ENCODE measurements at places on chromosomes 7 and 10. TPM values are rescaled to one million over a fixed set of nuclear protein-coding genes. Genes with fewer than 3 reads are reported as not detected.

IQUB gene
- total RNA-seq = 5.9 TPM

DUSP5 gene
- total RNA-seq = 11.2 TPM

CPEB3 gene
- 9.0 TPM for total RNA-seq

CTAGE6 gene
- total RNA-seq = 0.94 TPM

NEUROG3 gene
- not detected for total RNA-seq

FGL2 gene
- total RNA-seq = 135 TPM

NODAL gene
- total RNA-seq = 2.1 TPM

DNA sequence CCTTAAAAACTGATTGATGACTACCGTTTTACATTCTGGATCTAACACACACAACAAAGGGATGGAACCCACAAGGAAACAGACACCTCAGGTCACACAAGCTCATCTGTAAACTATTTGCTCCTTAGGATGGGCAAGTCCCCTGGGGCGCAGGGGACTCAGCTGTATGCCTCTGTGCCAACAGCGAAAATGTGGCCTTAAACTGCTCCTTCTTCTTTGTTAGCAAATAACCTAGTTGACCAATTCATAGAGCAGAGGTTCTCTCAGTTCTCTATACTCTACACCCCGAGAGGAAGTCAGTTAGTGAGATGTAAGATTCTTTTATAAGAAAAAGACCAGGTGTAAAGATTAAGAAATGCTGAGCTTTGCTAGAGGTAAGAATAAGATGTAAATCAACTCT, 181.9 kb upstream of the PRSS58 start:
- no peak for DNase-seq
- no peak overlapping the region for H3K27ac ChIP-seq
- H3K27me3 ChIP-seq = no peaks in the 10 kb centered on the region

- H3K4me1 ChIP-seq = no peaks in the 10 kb centered on the region
- no peaks in the 10 kb centered on the region for H3K27me3 ChIP-seq
- H3K36me3 ChIP-seq = no peaks in the 10 kb centered on the region
- no peak overlapping the region for H3K27ac ChIP-seq
These were observed 55.2 kb downstream of the SAMD9 start for GRCh38 chr7:93062599-93062998.

GRCh38 chr10:124536496-124537050, 75.0 kb downstream of the LHPP start:
- no peaks in the 10 kb centered on the region for H3K27me3 ChIP-seq
- H3K27ac ChIP-seq = no peak overlapping the region

- no peak overlapping the region for H3K4me3 ChIP-seq
- H3K36me3 ChIP-seq = peaks cover 7% of the 10 kb centered on the region
- DNase-seq = no peak
- H3K27ac ChIP-seq = no peak overlapping the region
These were observed 123.2 kb downstream of the ANK3 start for GRCh38 chr10:60266513-60266912.

DNA sequence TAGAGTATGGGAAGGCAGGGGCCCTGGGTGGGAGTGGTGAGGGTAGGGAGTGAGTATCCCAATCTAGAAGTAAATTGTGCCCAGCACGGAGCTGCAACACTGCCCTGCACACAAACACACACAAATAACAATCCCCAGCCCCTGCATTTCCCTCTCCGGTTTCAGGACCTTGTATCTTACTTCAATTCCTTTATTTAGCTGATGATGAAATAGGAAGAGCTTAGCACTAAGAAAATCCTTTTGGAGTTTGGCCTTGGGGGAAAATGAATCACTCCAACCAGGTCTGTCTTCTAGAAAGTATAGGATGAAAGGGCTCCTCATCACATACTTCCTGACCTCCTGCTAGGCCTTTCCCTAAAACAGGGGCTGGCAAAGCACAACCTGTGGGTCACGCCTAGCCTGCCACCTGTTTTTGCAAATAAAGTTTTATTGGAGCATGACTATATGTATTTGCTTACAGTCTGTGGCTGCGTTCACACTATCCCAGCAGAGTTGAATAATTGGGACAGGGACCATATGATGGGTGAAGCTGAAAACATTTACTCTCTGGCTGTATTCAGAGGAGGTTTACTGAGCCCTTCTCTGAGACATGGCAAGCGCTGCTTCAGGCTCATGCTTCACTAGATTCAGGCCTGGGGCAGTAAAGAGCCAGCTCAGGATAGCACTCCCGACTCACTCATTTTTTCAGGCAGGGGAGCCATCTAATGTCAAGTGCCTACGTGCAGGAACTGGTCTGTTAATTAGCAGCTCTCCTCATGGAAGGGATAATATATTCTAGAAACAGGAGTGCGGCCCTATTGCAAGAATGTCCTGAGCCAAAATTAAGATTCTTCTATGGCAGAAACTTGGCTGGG, 111.0 kb downstream of the EGFR start:
- no peak overlapping the region for H3K4me3 ChIP-seq
- H3K27me3 ChIP-seq = no peaks in the 10 kb centered on the region
- H3K36me3 ChIP-seq = peaks cover 2% of the 10 kb centered on the region
- peak overlapping the region; percentile 67 for H3K27ac ChIP-seq
- peak; percentile 82 for DNase-seq
- H3K4me1 ChIP-seq = peaks cover 47% of the 10 kb centered on the region

DNA sequence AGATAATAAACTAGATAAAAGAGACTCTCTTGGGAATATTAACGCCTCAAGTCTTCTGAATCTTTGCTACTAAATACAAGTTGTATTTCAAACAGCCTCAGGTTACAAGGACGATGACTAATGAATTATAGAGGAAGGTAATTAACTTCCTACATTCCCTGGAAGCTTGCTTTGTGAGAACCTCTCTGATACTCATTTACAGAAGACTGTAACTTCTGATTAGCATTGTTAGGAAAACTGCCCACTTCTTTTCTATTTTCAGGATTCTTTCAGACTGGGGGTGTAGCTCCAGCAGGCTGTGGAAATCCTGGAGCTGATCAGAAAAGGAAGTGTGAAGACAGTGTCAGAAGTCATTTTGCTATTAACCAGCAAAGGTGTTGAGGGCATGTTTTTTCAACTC, 316.7 kb upstream of the NPSR1 start:
- H3K36me3 ChIP-seq = no peaks in the 10 kb centered on the region
- H3K27ac ChIP-seq = no peak overlapping the region
- H3K27me3 ChIP-seq = no peaks in the 10 kb centered on the region
- no peak overlapping the region for H3K4me3 ChIP-seq

GRCh38 chr10:35464825-35465456, 128.6 kb downstream of the CCNY start:
- no peak for DNase-seq
- H3K4me1 ChIP-seq = peaks cover 35% of the 10 kb centered on the region
- no peaks in the 10 kb centered on the region for H3K27me3 ChIP-seq

DNA sequence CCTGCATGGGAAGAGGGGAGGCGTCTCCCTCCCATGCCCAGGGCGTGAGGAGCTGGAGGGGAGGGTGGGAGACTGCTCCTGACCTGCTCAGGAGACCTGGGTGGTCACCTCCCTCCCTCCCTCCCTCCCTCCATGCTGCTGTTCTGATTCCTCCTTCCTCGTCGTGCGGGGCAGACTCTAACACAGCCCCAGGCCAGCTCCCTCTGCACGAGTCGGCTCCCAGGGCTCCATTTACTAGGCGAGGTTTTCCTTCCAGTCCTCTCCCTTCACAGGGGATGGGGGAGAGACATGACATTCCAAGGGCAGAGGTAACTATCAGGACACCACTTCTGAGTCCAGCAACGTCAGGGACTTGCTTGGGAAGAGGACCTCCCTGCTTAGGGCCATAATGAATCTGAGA, 23.6 kb downstream of the VIPR2 start:
- no peaks in the 10 kb centered on the region for H3K4me1 ChIP-seq
- no peak overlapping the region for H3K4me3 ChIP-seq
- H3K36me3 ChIP-seq = no peaks in the 10 kb centered on the region
- no peaks in the 10 kb centered on the region for H3K27me3 ChIP-seq
- no peak overlapping the region for H3K27ac ChIP-seq

GRCh38 chr7:4191525-4191924, 490.6 kb upstream of the FOXK1 start:
- H3K27me3 ChIP-seq = no peaks in the 10 kb centered on the region
- peaks cover 17% of the 10 kb centered on the region for H3K36me3 ChIP-seq
- no peak overlapping the region for H3K27ac ChIP-seq
- no peak overlapping the region for H3K4me3 ChIP-seq

DNA sequence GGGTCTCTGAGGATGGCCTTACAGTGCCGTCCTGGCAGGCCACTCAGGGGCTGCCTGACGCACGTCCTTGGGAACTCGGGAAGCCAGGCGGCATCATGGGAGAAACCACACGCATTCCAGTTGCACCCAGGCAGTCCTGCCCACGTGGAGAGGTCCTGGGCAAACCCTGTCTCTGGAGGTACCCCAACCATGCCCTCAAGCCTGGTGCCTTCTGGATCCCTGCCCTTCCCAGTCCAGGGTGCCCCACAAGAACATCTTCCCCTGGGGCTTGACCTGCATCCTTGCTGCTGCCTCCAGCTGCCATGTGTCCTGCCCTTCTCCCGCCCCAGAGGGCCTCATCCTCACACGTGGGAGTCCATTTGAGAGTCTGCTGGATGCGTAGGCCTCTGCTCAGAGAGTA, 200.3 kb upstream of the PPP2R2D start:
- H3K27ac ChIP-seq = no peak overlapping the region
- DNase-seq = no peak
- H3K4me3 ChIP-seq = no peak overlapping the region
- H3K4me1 ChIP-seq = peaks cover 5% of the 10 kb centered on the region
- H3K36me3 ChIP-seq = no peaks in the 10 kb centered on the region
- no peaks in the 10 kb centered on the region for H3K27me3 ChIP-seq

- peaks cover 5% of the 10 kb centered on the region for H3K4me1 ChIP-seq
- H3K27ac ChIP-seq = no peak overlapping the region
- DNase-seq = no peak
- no peaks in the 10 kb centered on the region for H3K36me3 ChIP-seq
- no peak overlapping the region for H3K4me3 ChIP-seq
These were observed 46.4 kb downstream of the CREB5 start for GRCh38 chr7:28458732-28459131.

- no peak for DNase-seq
- H3K36me3 ChIP-seq = no peaks in the 10 kb centered on the region
- H3K4me3 ChIP-seq = no peak overlapping the region
- no peak overlapping the region for H3K27ac ChIP-seq
- no peaks in the 10 kb centered on the region for H3K27me3 ChIP-seq
These were observed 49.6 kb upstream of the PSAP start for GRCh38 chr10:71900441-71901180.

DNA sequence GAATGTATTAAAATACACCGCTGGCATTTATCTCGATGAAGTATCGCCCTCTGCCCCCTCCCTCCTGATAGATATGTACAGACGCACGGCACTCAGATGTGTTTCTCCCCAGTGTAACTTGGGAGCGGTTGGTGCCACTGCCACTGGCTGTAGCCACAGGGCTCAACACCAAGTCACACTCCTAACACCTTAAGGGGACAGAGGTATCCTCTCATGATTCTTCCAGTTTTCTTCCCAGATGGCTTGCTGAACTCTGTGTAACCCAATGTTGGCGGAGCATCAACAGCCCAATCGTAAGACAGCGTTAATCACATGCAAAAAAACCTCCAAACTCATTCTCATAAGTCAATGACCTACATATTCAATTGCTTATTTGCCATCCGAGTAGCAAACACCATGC, 35.5 kb downstream of the CTBP2 start:
- peaks cover 10% of the 10 kb centered on the region for H3K36me3 ChIP-seq
- H3K4me3 ChIP-seq = no peak overlapping the region
- H3K4me1 ChIP-seq = peaks cover 47% of the 10 kb centered on the region
- DNase-seq = no peak
- no peaks in the 10 kb centered on the region for H3K27me3 ChIP-seq

- no peak for DNase-seq
- no peaks in the 10 kb centered on the region for H3K27me3 ChIP-seq
- H3K36me3 ChIP-seq = no peaks in the 10 kb centered on the region
- no peaks in the 10 kb centered on the region for H3K4me1 ChIP-seq
These were observed 29.8 kb downstream of the NPS start for GRCh38 chr10:127578961-127579305.

DNA sequence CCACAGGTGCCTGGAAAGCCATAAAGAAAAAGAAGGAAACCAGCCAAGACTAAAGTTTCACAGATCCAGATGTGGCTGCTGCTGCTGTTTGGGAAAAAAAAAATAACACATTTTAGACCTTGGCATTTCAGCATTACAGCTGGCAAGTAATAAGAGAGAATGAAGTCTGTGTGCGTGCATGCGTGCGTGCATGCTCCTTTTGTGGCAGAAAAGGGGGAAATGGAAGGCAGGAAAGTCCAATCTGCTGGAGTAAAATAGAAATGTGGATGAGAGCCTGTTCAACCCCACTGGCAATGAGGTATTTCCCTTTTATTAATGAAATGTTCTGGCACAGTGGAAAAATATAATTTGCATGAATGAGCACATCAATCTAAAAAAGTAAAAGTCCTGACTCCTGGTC, 137.0 kb upstream of the SEMA3A start:
- no peaks in the 10 kb centered on the region for H3K36me3 ChIP-seq
- DNase-seq = peak; percentile 13
- H3K4me3 ChIP-seq = no peak overlapping the region
- no peaks in the 10 kb centered on the region for H3K4me1 ChIP-seq
- no peaks in the 10 kb centered on the region for H3K27me3 ChIP-seq
- H3K27ac ChIP-seq = no peak overlapping the region

- DNase-seq = no peak
- H3K27ac ChIP-seq = no peak overlapping the region
- no peaks in the 10 kb centered on the region for H3K27me3 ChIP-seq
- H3K4me3 ChIP-seq = no peak overlapping the region
- H3K36me3 ChIP-seq = no peaks in the 10 kb centered on the region
These were observed 522.1 kb upstream of the GHITM start for GRCh38 chr10:83617172-83617571.

DNA sequence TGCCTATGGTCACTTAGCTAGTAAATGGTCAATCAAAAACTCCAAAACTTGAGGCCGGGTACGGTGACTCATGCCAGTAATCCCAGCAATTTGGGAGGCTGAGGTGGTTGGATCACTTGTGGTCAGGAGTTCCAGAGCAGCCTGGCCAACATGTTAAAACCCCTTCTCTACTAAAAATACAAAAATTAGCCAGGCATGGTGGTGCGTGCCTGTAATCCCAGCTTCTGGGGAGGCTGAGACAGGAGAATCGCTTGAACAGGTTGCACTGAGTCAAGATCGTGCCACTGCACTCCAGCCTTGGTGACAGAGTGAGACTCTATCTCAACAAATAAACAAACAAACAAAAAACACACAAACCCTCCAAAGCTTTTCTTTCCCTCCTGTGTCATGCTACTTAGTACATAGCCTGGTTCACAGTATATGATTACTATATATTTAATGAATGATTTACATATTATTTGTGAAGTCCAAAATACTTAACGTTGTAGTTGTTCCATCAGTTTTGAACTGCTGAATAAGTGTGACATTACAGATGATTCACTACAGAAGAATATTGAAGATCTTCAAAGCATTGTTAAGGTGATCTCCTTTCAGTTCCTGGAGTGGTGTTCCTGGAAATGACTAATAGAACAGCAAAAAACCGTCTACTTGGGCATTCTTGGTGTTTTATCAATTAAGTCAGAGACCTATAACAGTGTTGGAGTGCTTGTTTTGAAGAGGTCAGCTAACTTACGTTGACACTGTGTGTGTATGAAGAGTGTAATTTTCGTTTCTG, 72.9 kb downstream of the ADK start:
- no peaks in the 10 kb centered on the region for H3K4me1 ChIP-seq
- no peak overlapping the region for H3K4me3 ChIP-seq
- no peaks in the 10 kb centered on the region for H3K36me3 ChIP-seq
